ENCODE measurements at places on chromosomes 1 and 21.
A peak's percentile ranks its signal among the peaks of the same experiment; 100 is the strongest.

GRCh38 chr1:189803364-189803763, 674.3 kb downstream of the BRINP3 start:
- DNase-seq = no peak

- DNase-seq = no peak
Measured at GRCh38 chr1:214216021-214216420, 64.9 kb upstream of the SMYD2 start.

- no peak for DNase-seq
Measured at GRCh38 chr1:236953151-236953700, 51.0 kb downstream of the MT1HL1 start.

DNA sequence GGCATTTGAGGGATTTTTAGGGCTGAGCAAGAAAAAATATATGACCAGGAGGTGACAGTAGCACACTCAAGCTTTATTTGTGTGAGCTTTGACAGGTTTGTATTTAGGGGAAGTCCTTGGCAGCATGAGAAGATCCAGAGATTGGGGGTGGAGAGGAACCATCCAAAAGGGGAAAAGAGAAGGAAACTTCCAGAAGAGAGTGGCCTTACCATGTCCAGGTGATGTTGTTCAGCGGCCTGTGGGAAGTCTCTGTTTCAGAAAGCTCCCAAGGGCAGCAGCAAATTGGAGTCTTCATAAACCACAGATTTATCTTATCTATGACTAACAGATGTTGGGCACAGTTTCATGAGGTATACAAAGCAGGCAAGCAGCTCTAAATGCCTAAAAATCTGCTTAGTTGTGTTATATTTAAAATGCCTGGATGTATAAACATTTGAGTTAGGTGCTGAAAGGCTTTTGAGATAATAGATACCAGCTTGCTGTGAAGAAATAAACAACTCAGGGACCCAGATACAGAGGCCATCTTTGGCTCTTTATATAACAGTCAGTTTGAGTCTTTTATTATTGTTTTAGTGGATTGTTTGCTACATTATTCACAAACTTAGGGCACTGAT, 21.2 kb upstream of the ADAR start:
- no peak for DNase-seq

DNA sequence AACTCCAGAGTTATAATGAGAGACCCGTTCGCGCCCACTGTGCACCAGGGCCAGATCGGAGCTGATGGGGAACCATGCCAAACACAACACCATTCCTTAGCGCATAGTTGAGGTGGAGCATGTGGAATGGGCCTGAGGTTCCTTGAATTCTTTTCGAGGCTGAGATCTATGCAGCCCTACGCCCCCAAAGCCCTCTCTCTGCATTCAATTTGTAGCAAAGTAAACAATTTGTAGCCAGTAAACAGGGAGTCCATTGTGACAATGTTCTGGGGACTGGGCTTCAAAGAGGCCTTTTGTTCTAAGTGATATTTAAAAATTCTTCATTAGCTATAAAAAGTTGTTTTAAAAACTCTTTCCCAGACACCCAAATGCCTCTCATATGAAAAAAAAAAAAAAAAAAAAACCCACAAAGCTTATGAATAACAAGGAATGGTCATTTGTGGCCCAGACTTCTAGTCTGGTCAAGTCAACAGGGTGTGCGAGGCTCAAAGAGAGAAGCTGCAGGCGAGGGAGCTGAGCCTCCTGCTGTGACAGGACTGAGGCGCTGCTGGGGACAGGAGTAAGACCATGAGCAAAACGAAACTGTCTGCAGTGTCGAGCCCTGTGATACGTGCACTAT, 30.6 kb upstream of the KCNE2 start:
- DNase-seq = no peak

DNA sequence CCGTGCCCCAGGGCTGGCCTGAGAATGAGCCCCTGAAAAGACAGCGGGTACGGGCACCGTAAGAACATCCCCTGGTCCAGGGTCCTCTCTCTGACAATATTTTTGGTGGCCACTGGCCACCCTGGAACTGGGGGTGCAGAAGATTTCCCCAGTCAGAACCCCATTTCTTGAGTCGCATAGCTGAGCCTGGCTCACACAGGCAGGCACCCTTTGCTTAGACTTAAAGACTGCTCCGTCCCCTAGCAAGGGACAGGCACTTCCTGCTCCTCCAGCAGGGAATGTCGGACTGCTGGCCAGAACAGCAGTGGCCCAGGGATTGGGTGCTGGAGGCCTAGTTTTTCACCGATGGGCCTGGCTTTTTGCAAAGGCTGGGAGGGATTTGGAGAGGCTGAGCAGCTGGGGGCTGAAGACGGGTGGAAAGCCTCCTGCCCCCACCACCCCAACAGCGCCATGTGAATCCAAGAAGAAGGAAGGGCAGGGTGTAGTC, 4.3 kb downstream of the OLIG2 start:
- peak; percentile 47 for DNase-seq

- no peak for DNase-seq
Measured at GRCh38 chr1:8411803-8412182, 93.9 kb downstream of the SLC45A1 start.

- no peak for DNase-seq
Measured at GRCh38 chr1:69291541-69291940, 276.2 kb upstream of the LRRC7 start.

DNA sequence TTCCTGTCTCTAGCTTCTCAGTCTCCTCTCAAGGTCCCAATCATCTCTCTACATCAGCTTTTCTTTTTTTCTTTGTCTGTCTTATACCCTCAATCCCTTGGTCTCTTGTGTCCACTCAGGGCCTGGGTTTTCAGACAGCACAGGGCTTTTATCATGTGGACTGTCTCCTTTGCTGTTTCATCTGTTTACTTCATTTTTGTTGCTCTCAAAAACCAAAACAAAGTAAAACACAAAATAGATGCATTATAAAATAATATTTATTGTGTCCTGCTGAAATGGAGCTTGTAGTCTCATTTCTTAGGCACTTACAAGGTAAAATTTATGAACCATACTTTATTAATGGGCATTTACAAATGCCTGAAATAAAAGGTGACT, 17.8 kb upstream of the SLAMF6 start:
- DNase-seq = no peak

GRCh38 chr1:65289449-65289848, 19.9 kb upstream of the DNAJC6 start:
- DNase-seq = no peak

DNA sequence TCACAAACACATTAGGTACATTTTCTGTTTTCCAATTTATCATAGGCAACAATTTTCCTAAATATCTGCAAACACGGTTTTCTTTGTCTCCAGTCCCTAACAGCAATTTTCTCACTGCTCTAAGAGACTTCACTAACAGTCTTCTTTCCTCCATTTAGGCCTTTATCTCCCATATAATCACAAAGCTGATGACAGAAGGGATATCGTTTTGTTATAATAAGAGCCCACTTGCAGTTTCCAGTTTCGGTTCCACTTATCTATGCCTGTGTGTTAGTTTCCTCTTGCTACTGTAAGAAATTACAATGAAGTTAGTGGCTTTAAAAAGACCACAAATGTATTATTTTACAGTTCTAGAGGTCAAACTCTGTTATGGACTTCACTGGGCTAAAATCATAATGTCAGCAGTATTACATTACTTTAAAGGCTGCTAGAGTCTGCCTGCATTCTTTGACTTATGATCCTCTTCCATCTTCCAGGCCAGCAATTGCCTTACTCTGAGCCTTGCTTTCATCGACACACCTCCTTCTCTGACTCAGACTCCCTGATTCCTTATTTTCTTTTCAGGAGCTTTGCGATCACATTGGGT, 549.3 kb downstream of the NCAM2 start:
- DNase-seq = no peak

- no peak for DNase-seq
Measured at GRCh38 chr1:59514061-59514909, 217.4 kb downstream of the FGGY start.

- DNase-seq = no peak
Measured at GRCh38 chr21:21813289-21813688, 815.1 kb downstream of the NCAM2 start.

DNA sequence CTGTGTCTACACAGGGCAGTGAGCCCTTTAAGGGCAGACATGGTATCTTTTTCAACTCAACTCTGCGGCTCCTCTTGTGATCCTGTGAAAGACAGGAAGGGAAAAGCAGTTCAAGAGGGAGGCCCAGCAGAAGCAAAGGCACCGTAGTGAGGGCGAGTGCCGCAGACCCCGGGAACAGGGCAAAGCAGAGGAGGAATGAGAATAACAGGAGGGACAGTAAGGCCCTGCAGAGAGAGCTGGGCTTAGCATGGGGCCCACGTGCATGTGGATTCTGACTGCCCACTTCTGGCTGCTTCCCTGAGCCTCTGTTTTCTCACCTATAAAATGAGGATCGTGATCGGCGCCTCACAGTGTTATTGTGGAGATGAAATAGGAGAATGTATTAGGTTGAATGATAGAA, 409.3 kb downstream of the PTPRU start:
- DNase-seq = no peak

DNA sequence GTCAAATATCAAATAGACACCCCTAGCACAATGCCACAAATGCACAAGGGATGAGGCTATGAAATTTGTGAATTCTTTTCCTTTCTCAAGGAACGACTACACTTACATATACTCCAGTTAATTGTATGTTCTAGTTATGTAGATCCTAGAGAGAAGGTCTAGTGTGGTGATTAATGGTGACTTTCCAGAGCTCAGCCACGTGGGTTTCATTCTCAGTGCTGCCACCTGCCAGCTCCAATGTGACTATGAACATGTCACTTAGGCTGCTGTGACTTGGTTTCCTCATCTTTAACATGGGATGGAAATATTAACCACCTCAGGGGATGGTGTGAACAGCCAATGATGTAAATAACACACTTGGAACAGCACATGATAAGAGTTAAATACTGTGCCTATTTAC, 138.3 kb downstream of the APP start:
- no peak for DNase-seq

DNA sequence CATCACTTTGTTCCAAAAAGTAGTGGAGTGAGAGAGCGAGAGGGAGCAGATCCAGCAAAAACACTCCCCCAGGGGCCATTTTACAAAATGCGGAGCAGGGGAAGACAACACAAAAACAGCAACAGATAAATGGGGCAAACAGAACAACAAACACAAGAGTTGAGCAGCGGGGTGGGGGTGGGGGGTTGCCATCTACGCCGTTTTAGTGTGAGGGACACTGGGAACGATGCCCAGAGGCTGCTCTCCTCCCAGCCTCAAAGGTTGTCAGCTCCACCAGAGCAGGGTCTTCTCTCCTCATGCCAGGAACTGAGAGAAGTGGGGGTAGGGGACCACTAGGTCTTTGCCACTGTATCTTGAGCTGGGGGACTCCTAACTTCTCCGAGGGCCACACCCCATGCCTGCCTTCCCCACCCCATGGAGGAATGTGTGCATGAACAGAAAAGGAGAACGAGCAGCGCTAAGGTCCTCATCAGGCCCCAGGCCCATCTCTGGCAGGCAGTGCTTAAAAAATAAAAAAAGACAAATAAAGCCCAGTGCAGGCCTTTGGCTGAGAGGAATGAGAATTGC, 1.3 kb upstream of the PBXIP1 start:
- DNase-seq = no peak

DNA sequence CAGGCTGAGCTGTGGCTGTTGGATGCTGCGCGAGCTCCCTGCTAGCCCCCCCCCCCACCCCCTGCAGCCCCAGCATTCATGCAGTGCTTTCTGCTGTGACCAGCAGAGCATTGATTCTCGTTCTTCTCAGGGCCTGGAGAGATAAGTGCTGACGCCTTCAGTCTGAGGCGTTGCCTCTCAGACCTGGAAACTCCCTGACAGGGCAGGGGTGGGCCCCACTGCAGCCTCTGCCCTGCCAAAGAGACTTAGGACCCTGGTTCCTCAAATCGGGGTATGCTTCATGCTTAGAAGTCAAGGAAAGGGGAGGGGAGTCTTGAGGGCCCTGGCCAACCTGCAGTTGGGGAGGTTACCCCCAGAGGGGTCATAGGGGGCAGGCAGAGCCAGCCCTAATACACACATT, 38.5 kb downstream of the PTPRF start:
- no peak for DNase-seq

GRCh38 chr1:163528710-163529348, 207.1 kb downstream of the NUF2 start:
- no peak for DNase-seq

DNA sequence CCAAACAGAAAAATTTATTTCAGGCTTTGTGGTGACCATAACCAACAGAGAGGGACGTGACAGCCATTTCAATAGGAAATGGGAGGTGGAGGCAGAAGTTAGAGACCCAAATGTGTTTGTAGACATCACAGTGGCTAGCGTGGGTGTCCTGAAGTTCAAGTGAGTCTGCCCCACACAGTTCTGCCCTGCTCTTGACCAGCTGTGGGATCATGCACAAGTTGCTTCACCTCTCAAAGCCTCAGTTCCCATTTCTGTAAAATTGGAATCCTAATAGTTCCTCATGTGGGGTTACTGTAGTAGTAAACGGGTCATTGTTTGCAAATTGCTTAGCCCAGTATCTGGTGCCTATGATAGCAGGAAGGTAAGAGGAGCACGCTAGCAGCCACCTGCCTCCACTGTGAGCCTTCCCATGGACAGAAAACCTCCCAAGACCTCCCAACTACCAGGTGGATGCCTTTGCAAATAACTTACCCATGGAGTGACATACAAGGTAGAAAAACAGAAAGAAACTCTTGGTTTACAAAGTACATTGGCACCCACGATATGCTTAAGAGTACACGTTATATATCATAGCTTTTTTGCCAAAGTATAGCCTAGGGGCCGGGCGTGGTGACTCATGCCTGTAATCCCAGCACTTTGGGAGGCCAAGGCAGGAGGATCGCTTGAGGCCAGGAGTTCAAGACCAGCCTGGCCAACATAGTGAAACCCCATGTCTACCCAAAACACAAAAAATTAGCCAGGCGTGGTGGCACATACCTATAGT, 29.1 kb downstream of the FHAD1 start:
- DNase-seq = no peak

GRCh38 chr1:22350171-22350923, 101.3 kb upstream of the ZBTB40 start:
- DNase-seq = peak; percentile 72

- DNase-seq = no peak
Measured at GRCh38 chr21:28607545-28607944, 385.1 kb downstream of the LTN1 start.

DNA sequence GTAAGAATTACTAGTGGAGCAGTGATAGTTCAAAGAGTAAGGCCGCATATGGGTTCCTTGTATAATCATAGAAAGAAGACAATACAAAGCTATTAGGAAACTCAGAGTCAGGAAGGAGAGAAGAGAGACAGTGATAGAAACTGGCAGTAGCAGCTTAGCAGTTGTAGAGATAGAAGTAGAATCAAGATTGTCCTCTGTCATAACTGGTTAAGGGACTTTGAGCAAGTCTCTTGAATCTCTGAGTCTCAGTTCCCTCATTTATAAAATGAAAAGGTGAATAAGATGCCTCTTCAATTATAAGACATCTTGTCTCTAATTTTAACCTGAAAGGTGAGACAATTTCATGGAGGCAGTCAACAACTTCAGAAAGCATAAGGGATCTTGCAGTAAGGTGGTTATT, 6.5 kb upstream of the RALGPS2 start:
- no peak for DNase-seq

GRCh38 chr1:47378147-47378546, 37.9 kb upstream of the FOXE3 start:
- no peak for DNase-seq

Measured in retina (tissue), 1 donor.